SK-N-SH treated with all-trans-retinoic acid at 6 μM for 48 hours (cell line): ENCODE measurements at places on chromosomes 2 and 18.

GRCh38 chr2:149559341-149560068 lies 28.1 kb downstream of the MMADHC start:
- ATAC-seq, result 0 out of 3 replicates have a peak, but pooled peaks have one; percentile 29

DNA sequence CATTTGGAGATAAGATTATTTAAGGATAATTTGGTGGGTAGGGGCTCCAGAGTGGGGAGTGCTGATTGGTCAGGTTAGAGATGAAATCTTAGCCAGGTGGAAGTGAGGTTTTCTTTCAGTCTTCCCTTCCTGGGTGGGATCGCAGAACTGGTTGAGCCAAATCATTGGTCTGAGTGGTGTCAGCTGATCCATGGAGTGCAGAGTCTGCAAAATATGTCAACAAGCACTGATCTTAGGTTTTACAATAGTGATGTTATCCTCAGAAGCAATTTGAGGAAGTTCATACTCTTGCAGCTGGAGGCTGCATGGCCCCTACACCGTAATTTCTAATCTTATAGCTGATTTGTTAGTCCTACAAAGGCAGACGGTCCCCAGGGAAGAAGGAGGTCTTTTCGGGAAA lies 1483.4 kb upstream of the ZEB2 start:
- ATAC-seq, result no peak

GRCh38 chr2:236536727-236537398 lies 32.8 kb upstream of the ACKR3 start:
- ATAC-seq, result no peak

GRCh38 chr2:46723346-46723745 lies 192.3 kb downstream of the MCFD2 start:
- no peak for ATAC-seq

- peak; percentile 39; the same call in 2 of the 3 replicates for ATAC-seq
These were observed 82.8 kb downstream of the GLI2 start for GRCh38 chr2:120818441-120818920.

- no peak for ATAC-seq
These were observed 46.2 kb downstream of the LBH start for GRCh38 chr2:30277582-30277981.

GRCh38 chr2:219059725-219060682 lies 717 bp downstream of the IHH start:
- peak; percentile 9; the same call in 1 of the 3 replicates for ATAC-seq

DNA sequence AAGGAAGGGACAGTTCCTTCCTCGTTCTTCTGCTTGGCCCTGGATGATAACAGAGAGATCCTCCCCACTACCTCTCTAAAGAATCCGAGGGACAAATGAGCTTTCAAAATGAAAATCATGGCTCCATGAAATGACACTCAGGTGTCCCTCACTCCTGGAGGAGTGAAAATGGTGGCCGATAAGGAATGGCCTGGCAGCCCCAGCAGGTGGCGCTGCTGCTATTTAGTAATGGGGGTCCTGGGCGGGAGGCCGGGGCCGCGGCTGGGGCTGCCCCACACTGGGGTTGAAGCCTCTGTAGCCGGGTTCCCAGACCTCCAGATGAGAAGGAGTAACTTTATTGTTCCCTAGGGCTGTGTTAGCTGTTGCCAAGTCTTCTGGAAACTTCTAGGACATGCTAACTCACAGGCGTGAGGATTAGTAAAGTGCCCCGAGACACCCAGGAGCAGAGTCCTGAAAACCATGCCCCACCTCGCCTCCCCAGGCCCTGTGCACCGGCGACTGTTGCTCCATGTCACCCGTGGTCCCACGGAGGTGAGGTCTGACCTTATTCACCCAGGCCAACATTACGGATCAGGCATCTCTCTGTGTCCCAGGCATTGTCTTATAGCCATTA lies 138.0 kb downstream of the CTIF start:
- peak; percentile 51 for ATAC-seq

DNA sequence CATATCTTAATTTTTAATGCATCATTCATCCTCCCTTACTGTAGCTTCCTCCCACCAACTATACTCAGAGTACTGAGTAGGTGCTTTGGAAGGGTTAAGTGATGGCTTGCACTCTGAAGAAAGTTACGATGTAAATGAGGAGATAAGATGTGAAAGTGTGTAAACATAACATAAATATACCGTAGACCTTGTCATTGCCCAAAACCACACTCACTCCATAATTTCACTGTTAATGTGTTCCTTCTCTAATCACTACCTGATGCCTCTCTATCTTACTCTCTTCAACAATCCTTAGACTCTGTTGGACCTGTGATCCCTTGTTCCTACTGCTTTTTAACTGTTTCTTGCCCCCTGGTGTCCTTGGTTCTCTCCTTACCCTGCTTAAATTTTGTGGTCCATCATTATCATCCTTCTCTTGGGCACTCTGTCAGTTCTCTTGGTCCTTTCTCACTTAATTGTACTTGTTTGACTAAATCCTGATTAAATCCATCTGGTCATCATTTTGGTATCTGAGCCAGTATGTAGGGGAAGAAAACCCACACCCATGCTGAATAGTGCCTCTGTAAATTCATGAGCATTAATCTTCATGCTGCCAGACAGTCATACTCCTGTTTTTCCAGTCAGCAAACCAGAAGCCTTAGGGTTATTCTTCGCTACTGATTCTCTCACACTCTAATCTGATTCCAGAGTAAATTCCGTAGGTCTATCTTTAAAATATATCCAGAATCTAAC lies 45.0 kb downstream of the PMS1 start:
- peak; percentile 24; the same call in 1 of the 3 replicates for ATAC-seq

GRCh38 chr18:71554686-71555085 lies 989.5 kb downstream of the CBLN2 start:
- no peak for ATAC-seq

DNA sequence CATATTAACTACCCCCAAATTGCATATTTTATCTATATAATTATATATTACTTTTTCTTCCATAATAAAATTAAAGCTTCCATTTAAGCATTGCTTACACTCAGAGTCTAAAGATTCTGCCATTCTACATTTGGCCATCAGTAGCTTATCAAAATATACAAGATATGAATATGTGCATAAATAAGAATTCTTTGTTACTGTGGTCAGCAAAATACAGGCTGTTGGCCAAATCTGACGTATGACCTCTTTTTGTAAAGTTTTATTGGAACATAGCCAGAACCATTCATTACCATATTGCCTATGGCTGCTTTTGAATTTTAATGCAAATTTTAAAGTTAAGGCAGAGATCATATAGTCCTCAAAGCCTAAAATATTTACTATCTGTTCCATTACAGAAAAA lies 643.9 kb upstream of the VRK2 start:
- no peak for ATAC-seq

DNA sequence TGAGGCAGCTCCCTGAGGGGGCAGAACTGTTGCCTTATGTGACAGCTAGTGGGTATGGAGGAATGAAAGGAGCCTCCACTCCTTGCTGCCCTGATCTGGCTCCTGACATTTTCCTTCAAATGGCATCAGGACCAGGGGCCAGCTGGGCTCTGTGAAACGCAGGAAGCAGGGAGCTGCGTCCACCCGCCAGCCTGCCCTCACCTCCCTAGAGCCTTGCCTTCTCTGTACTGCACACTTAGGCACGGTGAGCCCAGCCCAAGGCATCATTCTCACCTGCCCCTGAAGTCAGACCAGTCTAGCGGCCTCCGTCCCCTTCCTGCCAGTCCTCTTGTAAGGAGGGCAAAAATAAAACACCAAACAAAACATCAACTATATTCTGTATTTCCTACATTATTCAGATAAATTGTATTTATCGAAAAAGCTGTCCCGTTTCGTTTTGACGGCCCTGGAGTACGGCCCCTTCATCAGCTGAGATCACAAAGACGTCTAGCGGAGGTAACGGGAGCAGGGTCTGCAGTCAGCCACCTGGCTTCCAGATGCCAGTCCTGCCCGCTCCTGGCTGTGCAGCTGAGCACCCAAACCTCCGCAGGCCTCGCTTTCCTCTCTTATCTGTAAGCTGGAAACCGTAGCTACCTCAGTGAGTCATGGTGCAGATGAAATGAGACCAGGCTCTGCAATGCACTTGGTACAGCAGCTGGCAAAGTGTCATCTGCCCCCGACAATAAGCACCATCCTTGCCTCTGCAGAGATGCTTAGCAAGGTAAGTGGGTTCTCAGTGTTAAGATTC lies 6.9 kb upstream of the CTDP1 start:
- peak; percentile 74 for ATAC-seq

GRCh38 chr2:68465081-68465916 lies 1.8 kb downstream of the FBXO48 start:
- ATAC-seq, result no peak

GRCh38 chr2:168459256-168459655 lies 3.2 kb downstream of the CERS6 start:
- no peak for ATAC-seq

DNA sequence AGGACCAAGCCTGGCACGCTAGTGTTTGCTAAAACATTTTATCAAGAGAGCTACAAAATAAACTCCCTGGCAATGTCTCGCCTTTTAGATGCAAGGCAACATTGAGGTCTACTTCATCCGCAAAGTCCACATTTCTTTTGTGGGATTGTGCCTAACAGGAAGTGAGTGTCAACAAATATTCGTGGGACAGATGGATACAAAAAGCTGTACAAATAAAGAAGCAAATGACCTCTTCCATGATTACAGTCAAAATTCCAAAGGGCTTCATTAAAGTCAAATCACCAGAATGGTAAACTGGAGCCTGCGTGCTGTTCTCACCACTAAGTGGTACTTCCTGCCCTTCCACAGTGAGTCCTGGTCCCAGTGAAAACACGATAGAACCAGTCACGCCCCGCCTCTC lies 40.4 kb downstream of the L3MBTL4 start:
- no peak for ATAC-seq

DNA sequence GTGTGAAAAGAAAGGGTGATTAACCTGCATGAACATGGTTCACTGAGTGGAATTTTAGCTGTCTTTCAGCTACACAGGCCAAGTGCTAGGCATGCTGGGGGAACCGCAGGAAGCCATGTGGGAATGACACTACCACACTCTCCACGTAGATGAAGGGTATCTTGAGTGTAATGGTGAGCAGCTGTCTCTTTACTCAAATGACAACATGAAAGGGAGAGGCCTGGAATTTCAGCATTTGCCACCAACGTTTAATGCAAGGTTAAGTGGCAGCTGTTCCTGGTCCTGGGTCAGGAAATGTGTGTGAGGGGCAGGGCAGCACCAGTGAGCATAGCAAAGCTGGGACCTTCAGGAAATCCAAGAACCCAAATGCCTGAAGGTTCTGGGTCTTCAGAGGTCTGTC lies 588.4 kb downstream of the SLC4A3 start:
- ATAC-seq, result no peak

GRCh38 chr2:73998451-73998850 lies 13.7 kb downstream of the TET3 start:
- no peak for ATAC-seq

- peak; percentile 67 for ATAC-seq
These were observed 9.6 kb downstream of the TRIM54 start for GRCh38 chr2:27291865-27292264.

- peak; percentile 83 for ATAC-seq
These were observed 6.9 kb upstream of the FLACC1 start for GRCh38 chr2:201363857-201364560.

DNA sequence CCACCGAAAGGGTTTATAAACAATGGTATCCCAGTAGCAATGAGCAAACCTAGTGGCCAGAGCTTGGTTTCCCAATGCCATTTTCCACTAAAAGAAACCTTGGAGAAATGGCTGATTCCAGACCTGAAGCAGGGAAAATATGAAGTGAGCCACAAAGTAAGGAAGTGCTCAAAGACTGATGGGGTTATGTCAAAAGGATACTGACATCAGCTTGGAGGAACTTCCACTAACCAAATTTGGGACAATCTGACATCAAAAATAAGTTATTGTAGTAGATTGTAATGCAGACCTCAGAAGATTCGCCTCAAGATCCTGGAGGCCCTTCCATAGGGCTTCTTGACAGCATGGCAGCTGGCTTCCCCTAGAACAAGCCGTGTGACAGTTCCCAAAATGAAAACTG lies 79.4 kb upstream of the SP3 start:
- ATAC-seq, result no peak

GRCh38 chr2:112682101-112682500 lies 36.4 kb downstream of the SLC20A1 start:
- ATAC-seq, result no peak

DNA sequence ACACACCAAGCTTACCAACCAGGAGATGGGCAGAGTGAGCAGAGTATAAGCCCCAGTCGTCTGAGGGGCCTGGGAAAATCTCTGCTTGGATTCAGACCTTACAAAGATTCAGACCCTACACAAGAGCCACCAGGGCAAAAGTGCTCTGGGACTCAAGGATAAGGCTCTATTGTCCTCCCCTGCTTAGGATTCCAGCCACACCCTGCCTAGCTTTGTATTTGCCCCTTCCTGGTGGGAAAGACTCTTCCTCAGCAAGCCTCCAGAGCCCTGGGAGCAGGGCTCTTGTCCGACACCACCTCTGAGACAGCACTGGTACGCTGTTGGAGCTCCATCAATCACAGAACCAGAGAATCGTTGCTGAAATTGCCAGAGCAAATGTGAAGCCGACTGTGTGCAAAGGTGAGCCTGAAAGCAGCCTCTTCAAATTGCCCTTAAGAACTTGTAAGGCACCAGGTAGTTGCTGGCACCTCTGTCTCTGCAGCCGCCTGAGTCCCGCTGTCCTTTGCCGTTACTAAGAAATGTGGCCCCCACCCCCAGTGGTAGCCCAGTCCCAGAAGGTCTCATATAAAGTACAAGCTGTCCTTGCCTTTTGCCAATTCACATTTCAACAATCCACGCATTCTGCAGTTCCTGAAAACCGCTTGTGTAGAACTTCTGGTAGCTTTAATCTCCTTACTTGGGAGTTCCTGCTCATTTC lies 148.7 kb downstream of the CTIF start:
- no peak for ATAC-seq

GRCh38 chr2:22253171-22253570 lies 1129.4 kb downstream of the TDRD15 start:
- no peak for ATAC-seq

DNA sequence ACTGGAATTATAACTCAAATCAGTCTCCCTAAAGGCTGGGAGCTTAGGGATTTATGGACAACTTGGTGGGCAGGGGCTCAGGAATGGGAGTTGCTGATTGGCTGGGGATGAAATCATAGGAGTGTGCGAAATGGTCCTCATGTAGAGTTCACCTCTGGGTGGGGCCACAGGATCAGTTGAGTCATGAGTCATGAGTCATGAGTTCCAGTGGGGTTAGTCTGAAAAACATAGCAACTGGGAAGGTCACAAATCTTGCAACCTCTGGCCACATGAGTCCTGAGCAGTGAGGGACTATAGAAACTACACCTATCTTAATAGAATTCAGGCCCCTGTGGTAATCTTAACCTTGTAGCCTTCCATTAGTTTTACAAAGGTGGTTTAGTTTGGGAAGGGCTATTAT lies 383.3 kb downstream of the RBM43 start:
- no peak for ATAC-seq
